NCI-H1436 treated with DMSO at 0.1 percent for 48 hours (cell line): ENCODE measurements at places on chromosomes 1 and 21.

- DNase-seq = no peak
These were observed 26.5 kb downstream of the CDCP2 start for GRCh38 chr1:54126271-54126815.

DNA sequence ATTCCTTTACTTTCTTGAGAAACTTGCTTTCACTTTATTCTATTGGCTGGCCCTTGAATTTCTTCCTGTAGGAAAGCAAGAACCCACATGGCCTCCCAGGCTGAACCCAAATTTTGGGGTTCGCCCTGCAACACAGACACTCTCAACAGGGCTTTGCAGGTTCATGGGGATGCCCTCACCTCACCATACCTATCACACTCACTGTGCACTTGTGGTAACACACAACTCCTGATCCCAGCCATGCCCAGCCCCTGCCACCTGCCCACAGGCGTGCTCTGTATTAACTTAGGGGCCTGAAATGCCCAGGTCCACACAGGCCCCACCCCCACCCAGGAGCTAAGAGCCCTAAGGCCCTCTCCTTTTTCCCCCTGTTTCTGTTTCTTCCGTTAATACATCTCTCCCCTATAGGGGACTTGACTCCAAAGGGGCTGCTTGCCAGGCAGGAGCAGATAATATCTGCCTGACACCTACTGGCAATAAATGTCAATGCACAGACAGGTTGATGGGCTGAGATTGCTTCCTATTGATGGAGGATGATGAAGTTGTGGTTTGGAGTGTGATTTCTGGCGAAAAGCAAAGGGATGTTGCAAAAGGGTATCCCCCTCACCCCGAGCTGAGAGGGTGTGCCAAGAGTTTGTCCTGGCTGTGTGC lies 171.5 kb downstream of the AJAP1 start:
- no peak for DNase-seq

GRCh38 chr1:10648689-10649516 lies 147.5 kb downstream of the CASZ1 start:
- DNase-seq = no peak

DNA sequence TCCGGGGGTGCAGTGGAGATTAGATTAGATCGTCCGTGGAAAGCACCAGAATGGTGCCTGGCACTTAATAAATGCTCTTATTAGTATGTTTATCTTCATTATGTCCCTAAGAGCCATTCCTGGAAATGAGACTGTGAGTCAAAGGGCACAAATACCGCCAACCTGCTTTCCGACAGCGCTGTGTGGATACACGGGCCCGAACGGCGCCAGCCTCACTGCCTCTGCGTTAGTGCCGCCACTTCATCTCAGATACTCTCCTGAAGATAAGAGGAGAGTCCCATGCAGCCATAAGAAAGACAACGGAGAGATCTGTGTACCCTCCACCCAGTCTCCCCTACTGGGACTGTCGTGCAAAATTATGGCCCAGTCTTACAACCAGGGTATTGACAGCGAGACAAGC lies 22.0 kb downstream of the PDE9A start:
- no peak for DNase-seq

DNA sequence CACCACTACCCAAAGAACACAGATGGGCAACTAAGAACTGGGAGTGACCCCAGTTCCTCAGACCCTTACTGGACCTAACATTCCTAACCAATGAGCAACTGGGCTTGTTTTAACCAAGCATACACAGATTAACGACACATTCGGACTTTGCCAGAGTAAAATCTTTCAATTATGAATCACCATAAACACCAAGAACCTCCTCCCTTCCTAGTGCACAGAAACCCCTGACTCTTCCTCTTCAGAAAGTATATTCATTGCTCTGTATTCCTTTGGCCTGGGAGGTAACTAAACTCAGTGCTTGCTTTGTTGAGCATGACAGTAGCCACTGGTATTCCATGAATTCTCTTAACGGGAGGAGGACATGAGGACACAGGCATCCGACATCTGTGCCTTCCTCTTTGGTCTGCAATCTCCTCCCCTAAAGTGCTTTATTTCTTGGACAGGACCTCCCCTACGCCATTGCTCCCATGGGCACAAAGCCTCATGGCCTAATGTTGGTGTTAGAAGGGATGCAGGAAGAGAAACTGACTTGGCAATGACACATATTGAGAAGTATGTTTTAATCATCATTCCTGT lies 42.7 kb downstream of the SEC16B start:
- DNase-seq = no peak

- DNase-seq = no peak
These were observed 28.3 kb downstream of the RAB3GAP2 start for GRCh38 chr1:220243947-220244346.

GRCh38 chr1:1089731-1090423 lies 15.8 kb upstream of the RNF223 start:
- no peak for DNase-seq

DNA sequence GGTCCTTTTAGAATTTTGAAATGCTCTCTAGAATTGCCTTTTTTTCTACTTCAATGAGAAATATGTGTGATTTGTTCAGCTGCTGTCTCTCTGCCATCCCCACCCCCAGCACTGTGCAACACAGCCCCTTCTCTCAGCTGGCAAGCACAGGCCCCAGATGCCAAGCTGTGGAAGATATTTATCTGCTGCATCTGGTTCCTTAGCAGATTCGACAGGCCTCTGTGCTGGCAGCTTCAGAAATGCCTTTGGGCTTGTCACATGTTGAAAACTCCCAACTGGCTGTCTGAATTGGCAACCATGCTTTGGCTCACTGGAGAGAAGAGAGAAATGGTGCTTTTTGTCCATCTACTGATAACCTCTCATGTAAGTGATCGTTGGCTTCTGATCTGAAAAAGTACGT lies 206.7 kb upstream of the C1orf87 start:
- DNase-seq = no peak

DNA sequence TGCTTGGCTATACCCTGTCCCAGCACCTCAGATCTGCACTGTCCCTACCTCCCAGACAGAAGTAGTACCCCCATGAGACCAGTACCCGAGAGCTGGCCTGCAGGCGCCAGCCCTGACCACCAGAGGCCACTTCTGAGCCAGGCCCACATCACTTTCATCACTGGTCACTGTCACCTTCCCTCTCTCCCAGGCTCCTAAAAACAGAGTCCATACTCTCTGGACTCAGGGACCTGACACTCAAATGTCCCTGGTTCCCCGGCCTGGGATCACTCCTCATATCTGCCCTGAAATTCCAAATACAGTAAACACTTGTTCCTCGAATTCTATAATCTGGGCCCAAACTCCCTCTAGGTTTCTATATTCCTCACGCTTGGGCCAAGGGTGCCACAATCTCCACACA lies 18.7 kb downstream of the TMEM53 start:
- no peak for DNase-seq

DNA sequence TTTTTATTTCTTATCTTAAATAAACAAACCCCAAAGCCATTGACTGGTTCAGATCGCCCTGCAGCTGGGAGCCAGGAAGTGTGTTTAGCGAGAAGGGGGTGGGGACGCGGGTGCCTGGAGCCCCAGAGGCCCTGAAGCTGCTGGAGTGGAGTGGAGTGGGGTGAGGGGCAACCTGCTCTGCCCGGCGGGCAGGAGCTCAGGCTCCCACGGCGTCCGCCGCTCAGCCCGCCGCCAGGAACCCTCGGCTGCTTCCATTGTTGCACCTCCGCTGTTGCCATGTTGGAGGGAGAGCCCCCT lies 673 bp downstream of the PIK3C2B start:
- DNase-seq = no peak

GRCh38 chr1:61208172-61208571 lies 125.8 kb downstream of the NFIA start:
- no peak for DNase-seq

- DNase-seq = no peak
These were observed 149.8 kb downstream of the PTPRC start for GRCh38 chr1:198788561-198789064.

DNA sequence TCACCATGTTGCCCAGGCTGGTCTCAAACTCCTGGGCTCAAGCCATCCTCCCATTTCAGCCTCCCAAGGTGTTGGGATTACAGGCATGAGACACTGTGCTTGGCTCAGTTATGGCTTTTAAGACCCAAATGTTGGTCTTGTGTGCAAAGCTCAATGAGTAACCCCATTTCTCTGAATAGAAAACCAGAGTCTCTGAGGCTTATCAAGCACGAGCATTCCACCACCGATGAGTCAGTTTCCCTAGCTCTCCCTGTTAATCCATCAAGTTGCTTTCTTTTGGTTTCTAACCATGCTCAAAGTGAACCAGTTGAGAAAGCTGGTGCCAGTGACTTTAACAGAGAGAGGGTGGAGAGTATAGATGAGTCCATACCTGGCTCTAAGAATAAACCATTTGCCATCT lies 350.9 kb upstream of the ADGRL2 start:
- DNase-seq = no peak

DNA sequence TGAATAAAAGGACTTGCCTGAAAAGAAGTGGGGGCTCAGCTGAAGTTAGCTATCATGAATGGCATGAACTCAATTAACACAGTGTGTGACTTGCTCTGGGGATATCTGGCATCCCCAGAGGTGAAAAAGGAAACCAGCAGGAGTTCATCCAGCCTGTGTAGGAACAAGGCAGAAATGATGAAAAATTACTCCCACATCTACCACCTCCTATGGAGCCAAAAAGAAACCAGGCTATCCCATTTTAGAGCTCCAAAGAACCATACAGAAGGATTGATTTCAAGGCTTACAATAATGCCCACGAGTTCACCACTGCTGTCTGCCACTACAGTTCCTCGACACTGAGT lies 25.3 kb downstream of the TP53BP2 start:
- DNase-seq = no peak

- DNase-seq = no peak
These were observed 141.8 kb downstream of the TTLL7 start for GRCh38 chr1:83857103-83857502.

DNA sequence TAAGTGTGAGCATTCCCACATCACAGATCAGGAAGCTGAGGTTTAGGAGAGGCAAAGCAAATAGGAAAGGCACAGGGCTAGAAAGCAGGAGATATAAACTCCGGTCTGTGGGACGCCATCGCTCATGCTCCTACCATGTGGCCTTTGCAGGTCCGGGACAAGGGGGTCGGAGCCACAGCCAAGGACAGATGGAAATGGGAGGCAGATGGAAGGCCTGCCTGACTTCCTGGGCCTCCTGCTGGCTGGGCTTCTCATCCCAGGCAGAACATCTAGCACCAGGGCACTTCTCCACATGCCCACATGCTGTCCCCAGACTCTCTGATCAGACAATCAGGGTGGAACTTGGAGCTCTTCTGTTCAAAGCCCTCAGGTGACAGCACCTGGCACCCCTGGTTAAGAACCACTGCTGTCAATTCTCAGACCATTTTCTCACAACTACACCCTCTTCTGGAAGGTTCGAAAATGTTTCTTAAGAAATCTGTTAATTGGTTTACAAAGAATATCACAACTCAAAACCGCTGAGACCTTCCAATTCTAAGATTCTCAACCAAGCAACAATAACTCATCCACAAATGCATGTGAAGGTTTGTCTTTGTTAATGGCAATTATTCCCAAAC lies 173.3 kb upstream of the EDN2 start:
- no peak for DNase-seq

GRCh38 chr1:2969011-2969844 lies 52.0 kb upstream of the ACTRT2 start:
- no peak for DNase-seq

DNA sequence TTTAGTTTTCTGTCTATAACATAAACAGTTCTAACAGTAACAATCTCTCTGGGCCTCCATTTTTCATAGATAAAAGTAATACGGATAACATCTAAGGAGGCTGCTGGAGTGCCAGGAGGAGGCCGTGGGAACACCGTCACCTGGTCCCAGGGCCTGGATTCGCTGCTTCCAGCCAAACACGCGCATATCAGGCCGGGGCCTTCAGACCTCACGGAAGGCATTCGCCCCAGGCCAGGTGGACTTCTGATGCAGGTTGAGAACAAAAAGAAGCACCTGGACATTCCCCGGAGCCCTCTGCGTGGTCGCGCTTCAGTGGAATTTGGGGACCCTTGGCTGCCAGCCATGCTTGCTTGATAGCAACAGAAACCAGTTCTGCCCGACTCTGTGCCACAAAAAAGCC lies 113.1 kb upstream of the GUCA2B start:
- no peak for DNase-seq
